ENCODE measurements at places on chromosomes 3 and 15. TPM values are rescaled to one million over a fixed set of nuclear protein-coding genes. Genes with fewer than 3 reads are reported as not detected.

The FBXO40 gene
- not detected for total RNA-seq

GRCh38 chr3:12982619-12983101, 90.6 kb downstream of the IQSEC1 start:
- H3K36me3 ChIP-seq: no peaks in the 10 kb centered on the region
- no peaks in the 10 kb centered on the region for H3K27me3 ChIP-seq
- no peak for DNase-seq
- no peak overlapping the region for H3K4me3 ChIP-seq
- no peak overlapping the region for H3K27ac ChIP-seq
- H3K4me1 ChIP-seq: peaks cover 3% of the 10 kb centered on the region

- H3K4me1 ChIP-seq: no peaks in the 10 kb centered on the region
- no peak overlapping the region for H3K27ac ChIP-seq
- H3K36me3 ChIP-seq: no peaks in the 10 kb centered on the region
- no peak for DNase-seq
Measured at GRCh38 chr3:188060840-188061544, 93.0 kb upstream of the LPP start.

The LRRIQ4 gene
- total RNA-seq: not detected
